Activated effector memory CD4-positive, alpha-beta T cell treated with anti-CD3 and anti-CD28 coated beads, Interleukin-2, amount 50 U/mL, for 16 hours (primary cell): ENCODE measurements at places on chromosomes 7 and 10.
A peak's percentile ranks its signal among the peaks of the same experiment; 100 is the strongest.

DNA sequence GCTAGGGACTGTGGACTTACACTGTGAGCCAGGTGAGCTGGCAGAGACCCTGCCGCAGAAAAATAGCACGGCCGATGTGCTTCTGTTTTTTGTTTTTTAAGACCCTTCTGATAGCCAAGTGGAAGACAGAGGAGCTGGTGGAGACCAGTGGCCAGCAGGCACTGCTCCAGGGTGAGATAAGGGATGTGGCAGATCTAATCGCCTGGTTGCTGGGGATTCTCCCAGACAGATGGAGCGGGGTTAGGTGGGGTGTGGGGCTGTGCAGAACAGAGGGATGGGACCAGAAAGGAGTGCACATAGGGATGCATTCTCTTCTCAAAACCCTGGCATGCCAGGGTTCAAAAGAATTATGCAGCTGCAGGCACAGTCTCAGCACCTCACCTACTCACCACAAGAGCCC, 82.2 kb downstream of the VOPP1 start:
- DNase-seq, result no peak

DNA sequence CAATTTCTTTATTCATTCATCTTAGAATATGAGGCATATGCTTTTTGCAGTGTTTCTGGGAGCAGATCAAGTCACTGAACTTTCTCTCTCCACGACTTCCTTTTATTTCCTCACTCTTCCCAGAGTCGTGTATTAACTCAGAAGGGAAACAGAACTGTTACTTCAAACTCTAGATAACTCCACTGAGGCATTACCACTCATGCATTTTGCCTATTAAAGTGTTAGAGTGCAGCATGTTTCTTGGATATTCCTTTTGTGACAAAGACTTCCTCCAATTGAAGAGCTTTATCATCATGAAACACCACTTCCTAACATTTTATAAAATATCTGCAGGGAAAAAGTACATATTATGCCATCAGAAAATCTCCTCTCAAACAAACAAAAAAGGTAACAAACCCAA, 797.4 kb upstream of the COBL start:
- DNase-seq, result no peak

GRCh38 chr10:127974911-127975310, 68.0 kb downstream of the PTPRE start:
- no peak for DNase-seq

GRCh38 chr7:41921453-41921981, 218.6 kb upstream of the INHBA start:
- DNase-seq, result no peak

- DNase-seq, result no peak
These were observed 18.3 kb downstream of the AGAP3 start for GRCh38 chr7:151104411-151105235.

DNA sequence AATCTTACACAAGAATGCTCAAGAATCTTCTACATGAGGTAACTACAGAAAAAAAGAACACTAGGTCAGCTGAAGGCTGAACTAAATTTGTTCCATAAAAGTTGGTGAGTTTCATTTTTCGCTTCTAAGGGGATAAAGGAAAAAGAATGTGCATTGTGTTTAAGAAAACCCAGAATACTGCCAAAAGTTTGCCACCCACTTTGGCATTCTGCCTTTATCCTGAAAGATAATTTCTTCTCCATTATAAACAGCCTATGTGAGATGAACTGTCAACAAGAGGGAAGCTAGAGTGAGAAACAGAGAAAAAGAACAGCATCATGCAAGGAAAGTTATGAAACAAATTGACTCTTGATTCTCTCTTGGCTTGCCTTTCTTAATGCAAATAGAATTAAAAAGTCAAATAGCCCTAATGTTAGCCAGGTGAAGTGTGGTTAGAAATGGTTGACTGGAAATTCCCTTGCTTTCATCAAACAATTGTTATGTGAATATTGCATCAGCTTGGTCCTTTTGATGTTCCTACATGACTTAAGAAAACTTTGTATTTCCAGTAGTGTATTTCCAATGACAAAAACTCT, 25.8 kb downstream of the STEAP1 start:
- DNase-seq, result no peak

DNA sequence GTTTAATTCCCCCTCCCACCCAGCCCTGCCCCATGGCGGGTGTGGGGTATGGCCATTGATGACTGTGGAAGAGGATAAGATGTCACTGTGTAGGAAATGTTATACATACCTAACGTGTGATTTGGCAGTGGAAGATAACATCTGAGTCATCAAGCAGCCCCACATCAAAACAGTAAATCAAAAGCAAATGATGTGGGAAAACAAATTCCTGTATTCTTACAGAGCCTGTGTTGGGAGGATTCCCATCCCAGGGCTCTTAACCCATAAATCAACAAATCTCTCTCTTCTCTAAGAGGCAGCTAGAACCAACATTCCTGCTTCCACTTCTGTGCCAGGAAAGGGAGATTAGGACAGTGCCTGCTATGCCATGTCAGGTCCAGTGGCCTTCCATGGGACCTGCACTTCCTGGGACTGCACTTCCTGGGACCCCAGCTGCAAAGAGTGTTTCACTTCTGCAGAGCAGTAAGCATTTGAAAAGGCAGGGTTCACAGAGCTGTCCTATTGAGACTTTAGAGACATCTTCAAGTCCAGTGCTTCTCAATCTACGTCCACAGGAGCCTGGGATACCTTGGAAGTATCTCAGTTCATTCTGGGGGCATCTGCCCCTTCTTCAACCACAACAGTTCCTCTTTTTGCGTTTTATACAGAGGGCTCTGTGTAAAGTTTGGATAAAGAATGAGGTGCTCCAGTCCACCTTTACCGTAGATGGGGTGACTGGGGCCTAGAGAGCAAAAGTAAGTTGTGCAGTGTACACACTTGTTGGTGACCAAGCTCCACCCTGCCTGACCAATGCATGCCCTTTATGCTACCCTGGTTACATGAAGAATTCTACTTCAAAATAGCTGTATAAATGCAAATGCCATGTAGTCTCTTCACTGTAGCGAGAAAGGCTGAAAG, 45.7 kb downstream of the ATXN7L1 start:
- no peak for DNase-seq

GRCh38 chr7:108094933-108095710, 35.0 kb downstream of the LAMB4 start:
- DNase-seq, result no peak

- peak; percentile 27 for DNase-seq
These were observed 14.7 kb downstream of the AQP1 start for GRCh38 chr7:30926313-30926712.

DNA sequence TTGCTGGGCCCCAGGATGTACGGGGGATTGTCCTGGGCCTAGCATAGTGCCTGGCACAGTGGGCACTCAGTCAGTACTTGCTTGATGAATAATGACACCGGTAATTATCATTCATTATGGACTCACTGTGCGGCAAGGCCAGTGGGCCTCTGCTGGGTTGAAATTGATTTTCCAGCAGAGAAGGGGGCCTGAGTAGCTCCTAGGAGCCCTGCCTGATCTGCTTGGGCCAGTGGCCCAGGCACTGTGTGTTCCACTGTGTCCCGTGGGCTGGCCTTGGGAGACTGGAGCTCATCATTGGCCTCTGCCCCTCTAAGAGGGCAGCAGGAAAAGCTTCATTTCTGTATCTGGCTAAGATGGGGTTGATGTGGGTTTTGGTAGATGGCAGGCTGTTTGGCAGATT, 1.4 kb downstream of the CHST3 start:
- DNase-seq, result no peak

DNA sequence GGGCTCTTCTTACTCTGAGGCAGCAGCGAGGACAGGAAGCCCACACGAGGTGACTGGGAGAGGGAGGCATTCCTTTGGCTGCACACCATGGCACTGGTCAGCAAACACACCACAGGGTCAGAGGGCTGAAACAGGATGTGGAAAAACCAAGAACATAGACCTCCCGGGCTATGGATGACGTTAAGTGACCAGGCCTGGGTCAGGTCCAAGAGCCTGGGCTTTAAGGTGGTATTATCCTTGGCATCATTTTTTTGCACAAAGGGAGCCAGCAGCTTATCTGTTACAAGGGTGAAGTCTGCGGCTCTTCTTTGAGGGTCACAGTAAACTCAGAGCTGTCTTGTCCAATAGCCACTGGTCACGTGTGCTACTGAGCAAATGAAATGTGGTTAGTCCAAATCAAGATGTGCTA, 7.0 kb downstream of the WDR91 start:
- DNase-seq, result no peak

GRCh38 chr7:55573234-55573900, 1.1 kb upstream of the VOPP1 start:
- no peak for DNase-seq

DNA sequence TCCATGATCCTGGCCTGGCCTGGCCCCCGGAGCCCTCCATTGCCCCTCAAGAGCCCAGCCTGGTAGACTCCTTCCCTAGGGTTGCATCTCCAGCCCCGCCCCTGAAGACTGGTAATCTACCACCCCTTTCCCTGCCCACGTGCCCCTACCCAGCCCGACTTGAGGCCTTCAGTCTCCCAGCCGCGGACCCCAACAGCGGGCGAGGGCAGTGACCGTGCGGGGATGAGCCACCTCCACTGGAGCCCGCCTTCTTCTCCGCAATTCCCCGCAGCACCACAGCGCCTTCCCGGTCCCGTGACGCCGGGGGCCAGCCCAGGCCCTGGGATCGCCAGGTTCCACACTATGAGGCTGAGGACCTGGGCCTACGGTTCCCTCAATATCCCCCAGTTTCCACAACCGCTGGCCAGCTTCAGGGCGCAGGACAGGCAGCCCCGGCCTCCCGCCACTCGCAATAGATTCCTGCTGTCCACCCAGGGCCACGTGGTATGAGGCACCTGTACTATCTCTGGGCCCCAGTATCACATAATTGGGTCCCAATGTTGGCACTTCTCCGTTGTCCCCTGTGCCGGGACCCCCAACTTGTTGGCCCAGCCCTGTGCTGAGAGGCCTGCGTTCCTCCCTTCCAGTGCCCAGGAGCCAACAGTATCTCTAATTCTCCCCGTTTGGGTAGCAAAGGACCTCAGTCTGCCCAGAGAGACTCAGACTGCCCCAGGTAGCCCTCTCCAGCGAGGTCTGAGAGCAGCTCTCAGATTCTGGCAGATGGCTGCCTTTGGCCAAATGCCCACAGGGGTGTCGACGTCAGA, 1.1 kb upstream of the GPRIN2 start:
- DNase-seq, result peak; percentile 62

GRCh38 chr7:20307901-20308300, 22.8 kb upstream of the ITGB8 start:
- DNase-seq, result no peak

DNA sequence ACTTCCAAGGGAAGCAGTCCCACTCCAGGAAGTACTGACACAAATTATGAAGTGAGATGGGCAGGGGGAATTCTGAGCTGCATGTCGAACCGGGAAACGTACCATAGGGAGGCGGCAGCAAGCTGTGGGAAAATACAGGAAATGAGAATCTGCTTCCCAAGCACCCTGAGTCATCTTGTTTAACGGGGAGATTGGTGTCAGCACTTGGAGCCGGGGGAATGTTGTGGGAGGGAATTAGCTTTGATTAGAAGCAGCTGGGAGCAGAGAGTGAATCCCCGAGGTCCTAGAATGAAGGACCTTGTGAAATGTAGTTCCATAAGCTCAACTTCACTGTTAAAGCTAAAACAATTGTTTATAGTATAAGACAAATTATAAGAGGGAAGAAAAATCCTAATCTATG, 141.4 kb upstream of the PRKCQ start:
- DNase-seq, result no peak

GRCh38 chr10:91977491-91977890, 53.9 kb downstream of the BTAF1 start:
- DNase-seq, result no peak

DNA sequence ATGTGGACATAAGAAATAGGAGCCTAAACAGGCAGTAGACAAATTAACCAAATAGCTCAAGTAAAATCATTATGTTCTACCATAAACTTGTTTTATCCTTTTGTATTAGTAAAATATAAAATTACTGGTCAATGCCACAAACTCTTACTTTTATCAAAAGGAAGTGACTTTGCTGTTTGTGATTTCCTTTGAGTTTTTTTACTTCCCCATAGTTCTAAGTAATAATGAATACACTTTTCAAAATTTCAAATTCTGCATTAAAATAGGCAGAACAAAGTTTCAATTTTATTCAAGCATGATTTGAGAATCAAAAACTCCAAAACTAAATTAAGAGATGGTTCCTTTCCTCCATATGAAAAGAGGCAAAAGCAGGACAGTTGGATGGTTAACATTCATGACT, 139.7 kb upstream of the ABCB5 start:
- no peak for DNase-seq

- no peak for DNase-seq
These were observed 88.5 kb upstream of the ZNF479 start for GRCh38 chr7:57220746-57221145.

- no peak for DNase-seq
These were observed 234.4 kb downstream of the TEX36 start for GRCh38 chr10:125448596-125448995.

GRCh38 chr7:90411510-90411909, 8.2 kb downstream of the CLDN12 start:
- no peak for DNase-seq

- no peak for DNase-seq
These were observed 6.3 kb upstream of the C7orf33 start for GRCh38 chr7:148584154-148584827.

DNA sequence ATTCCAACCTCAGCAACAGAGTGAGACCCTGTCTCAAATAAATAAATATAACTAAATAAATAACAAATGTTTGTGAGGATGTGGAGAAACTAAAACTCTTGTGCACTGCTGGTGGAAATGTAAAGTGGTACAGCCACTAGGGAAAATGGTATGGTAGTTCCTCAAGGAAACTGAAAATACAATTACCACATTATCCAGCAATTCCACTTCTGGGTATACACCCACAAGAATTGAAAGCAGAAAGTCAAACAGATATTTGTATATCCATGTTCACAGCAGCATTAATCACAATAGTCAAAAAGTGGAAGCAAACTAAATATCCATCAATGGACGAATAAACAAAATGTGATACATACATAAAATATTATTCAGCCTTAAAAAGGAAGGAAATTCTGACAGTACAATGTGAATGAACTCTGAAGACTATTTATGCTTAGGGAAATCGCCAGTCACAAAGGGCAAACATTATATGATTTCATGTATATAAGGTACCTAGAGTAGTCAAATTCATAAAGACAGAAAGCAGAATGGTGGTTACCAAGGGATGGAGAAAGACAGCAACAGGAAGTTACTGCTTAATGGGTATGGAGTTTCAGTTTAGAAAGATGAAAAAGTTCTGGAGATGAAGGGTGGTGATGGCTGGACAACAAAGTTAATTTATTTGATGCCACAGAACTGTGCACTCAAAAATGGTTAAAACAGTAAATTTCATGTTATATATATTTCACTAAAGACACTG, 9.8 kb downstream of the ARHGAP12 start:
- DNase-seq, result no peak

DNA sequence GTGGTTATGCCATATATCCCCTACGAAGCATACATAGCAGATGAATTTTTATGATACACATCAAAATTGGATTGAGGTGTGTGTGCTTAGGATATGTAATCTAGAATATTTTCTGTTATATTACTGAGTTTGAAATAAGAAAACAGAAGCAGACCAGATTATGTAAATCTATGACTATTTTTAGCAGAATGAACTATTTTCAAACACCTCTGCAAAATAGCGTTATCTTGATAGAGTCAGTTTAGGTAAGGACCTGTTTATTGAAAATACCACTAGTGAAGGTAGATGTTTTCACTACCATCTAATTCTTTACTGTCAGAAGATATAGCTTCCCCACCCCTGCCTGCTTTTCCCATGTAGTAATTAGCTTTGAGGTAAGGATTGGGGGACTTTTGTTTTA, 9.1 kb downstream of the LANCL2 start:
- no peak for DNase-seq
